Activated CD4-positive, alpha-beta T cell treated with anti-CD3 and anti-CD28 coated beads, Interleukin-2, amount 50 U/mL, for 1 hour (primary cell): ENCODE measurements at places on chromosomes 1 and 21.

GRCh38 chr1:184469396-184469795, 82.6 kb downstream of the C1orf21 start:
- no peak for DNase-seq

DNA sequence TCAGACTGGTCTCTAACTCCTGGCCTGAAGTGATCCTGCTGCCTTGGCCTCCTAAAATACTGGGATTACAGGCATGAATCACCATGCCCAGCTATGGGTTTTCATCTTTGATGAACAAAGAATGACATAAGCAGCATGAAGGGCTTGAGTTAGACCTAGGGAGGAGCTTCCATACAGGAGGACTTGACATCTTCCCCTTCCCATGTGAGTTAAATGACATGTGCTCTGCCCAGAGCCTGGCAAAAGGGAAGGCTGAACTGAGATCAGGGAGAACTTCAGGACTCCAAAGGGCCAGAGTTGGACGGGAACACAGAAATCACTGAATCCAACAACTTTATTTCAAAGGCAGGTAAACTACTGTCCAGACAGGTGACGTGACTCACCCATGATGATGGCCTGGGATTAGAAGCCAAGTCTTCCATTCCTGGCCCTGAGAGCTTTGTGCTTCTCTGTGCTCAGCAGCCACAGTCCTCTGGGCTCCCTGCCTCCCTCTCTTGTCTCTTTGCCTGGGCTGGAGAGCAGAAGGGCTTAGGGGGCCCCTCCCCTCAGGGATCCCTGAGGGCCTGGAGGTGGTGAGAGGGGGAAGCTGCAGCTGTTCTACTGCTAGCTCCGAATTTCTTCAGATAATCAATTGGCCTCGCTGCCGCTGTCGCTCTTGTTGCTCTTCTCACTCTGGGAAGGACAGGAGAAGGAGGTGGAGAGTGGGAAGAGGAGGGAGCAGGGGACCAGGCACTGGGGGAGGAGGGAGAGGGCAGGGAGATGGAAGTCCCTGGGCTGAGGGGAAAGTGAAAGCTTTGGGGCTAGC, 7.6 kb downstream of the NHLH1 start:
- no peak for DNase-seq

DNA sequence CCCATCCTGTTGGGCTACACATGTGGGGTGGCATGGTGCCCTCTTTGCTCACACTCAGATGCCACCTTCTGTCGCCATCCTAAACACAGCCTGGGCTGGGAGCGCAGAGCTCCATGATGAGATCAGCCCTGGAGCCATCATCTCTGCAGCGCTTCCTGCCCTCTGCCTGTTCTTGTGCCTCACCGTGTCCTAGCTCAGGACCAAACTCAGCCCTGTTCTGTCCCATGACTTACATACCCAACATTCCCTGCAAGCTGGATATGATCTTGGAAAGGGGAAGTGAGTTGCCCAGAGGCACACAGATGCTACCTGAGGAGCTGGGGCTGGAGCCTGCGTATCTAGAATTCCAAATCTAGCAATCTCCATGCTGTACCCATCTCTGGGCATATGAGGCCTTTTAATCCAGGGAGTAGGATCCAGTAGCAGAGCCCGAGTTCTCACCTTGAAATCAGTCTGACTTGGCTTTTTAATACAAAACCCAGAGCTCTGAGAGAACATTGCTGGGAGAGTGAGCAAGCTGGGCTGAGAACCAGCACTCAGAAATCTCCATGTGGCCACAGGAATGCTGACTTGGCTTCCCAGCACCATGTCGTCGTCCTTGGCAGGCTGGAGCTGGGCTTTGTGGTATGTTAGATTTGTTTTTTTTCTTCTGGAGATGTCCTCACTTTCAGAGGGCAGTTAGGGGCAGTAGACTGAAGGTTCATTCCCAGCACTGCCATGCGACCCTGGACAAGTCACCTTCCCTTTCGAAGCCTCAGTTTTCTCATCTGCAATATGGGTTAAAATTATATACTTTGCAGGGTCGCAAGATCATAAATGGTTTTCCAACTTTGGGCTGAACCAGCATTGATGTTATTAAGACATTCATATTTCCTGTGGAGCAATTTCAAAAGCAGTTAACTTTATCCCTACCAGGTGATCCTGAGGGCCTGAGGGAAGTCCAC, 2.6 kb downstream of the ALPL start:
- no peak for DNase-seq

DNA sequence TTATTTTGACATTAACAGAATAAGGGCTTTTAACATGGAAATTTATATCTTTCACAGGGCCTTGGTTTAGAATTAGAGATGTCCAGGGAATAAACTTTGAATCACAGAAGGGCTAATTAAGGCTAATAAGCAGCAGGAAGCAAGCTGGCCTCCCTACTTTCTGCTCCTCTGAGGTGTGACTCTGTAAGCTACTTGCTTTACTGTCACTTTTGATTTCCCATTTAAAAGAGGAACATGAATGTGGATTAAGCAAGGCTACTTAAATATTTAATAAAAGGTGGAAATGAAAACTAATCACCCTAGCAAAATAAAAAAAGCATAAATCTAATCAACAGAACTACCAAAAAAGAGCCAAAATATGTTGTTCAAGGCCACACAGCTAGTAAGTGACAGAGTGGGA, 28.9 kb upstream of the CD5L start:
- no peak for DNase-seq

- DNase-seq: no peak
Observed at GRCh38 chr1:22071511-22071910, 19.0 kb downstream of the CDC42 start.

- no peak for DNase-seq
Observed at GRCh38 chr1:239803781-239804180, 287.9 kb upstream of the FMN2 start.

- DNase-seq: no peak
Observed at GRCh38 chr1:183653876-183654451, 848 bp upstream of the APOBEC4 start.

DNA sequence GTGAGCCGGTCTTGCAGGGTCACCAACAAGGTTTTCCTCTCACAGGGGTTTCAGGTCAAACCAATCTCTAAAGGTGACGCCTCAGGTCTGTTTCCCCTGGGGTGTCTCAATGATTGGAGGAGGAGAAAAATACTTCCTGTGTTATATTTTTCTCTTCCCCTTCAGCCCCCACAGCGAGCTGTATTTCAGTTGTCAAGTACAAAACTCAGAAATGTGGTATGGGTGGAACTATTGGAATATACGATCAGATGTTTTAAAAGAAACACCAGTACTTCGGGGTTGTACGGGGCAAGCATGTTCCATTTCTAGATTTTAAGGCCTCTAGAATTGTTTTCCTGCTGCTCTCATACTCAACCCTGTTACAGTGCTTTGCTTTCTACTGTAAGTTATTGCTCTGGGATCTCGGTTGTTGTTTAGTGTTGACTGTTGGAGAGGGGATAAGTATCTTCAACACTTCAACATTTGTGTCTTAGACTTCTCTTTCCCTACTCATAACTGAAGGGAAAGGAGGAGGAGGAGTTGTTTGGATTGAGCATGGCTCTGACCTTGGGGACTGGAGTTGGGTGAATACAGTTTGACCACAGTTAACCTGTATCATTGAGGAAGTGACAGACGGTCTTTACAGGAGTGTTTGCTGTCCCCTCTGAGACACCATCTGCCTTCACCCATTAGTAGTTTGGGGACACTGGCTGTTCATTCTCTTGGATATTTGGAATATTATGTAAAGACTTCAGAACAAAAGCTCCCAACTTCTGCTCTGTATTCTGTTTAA, 2.0 kb downstream of the MAPKAPK2 start:
- peak; percentile 18 for DNase-seq

DNA sequence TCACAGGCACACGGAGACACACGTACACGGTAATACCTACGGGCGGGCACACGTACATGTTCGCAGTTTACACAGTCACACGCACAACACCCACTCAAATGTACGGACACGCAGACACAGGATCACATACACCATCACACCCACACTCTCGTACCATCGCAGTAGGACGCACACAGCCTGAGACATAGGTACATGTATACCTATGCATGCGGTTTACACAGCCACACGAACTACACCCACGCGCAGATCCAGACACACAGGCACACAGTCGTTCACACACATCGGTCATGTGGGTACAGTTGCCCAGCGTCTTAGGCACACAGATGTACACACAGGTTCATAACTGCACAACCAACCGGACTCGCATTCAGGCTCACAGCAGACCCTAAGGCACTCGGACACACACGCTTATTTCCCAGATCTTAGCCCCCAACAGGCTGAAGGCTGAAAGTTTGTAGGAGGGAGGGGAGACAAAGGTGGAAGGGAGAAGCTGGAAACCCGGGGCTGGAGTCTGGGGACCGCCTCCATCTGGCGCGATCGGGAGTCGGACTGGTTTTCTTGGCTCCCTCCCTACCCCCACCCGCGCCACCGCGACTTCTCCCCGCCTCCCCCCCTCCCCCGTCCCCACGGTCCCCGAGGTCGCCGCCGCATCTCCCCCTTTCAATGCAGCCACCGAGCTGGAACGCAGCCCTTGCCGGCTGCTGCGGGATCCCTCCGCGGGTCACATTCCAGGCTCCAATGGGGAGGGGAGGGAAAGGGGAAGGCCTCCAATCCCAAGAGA, 51.9 kb upstream of the SYNC start:
- DNase-seq: peak; percentile 34

DNA sequence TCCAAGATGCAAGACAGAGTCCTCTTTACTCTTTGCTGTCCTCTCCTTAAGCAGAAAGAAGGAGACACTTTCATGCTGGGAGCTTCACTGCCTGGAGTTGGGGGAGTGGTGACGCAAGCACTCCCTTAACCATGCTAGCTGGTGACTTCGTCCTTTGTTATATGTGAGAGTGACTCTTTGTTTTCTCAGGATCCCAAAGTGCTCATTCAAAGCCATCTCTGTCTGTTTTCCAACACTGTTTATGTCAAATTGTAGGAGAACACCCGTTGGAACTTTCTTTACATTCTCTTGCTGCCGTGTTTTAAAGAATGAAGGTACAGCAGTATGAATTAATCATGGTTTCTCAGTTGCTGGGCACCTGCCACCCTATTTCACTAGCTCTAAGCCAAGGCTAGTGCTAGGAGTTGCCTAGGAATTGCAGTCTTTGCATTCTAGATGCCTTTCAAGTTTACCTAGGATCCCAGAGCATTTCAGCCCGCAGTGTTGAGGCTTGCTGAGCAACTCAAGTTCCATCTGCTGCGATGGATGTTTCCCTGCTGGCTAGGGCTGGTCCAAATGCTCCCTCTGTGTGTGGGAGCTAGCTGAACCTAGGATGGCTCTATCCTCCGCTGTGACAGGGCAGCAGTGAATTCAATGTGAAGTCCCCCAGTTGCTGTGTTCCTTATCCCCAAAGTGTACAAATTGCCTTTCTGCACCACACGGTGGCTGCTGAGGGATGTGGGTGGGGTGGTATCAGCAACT, 82.6 kb upstream of the GPR52 start:
- no peak for DNase-seq

- DNase-seq: no peak
Observed at GRCh38 chr1:25184001-25184762, 48.1 kb downstream of the SYF2 start.

GRCh38 chr1:212315184-212315583, 30.0 kb downstream of the PPP2R5A start:
- no peak for DNase-seq

- DNase-seq: no peak
Observed at GRCh38 chr1:75345538-75346292, 211.5 kb downstream of the LHX8 start.

GRCh38 chr1:244047621-244048255, 3.3 kb upstream of the ZBTB18 start:
- no peak for DNase-seq
